NCI-H1417 treated with DMSO at 0.1 percent for 48 hours (cell line): ENCODE measurements at places on chromosomes 12 and 14.

DNA sequence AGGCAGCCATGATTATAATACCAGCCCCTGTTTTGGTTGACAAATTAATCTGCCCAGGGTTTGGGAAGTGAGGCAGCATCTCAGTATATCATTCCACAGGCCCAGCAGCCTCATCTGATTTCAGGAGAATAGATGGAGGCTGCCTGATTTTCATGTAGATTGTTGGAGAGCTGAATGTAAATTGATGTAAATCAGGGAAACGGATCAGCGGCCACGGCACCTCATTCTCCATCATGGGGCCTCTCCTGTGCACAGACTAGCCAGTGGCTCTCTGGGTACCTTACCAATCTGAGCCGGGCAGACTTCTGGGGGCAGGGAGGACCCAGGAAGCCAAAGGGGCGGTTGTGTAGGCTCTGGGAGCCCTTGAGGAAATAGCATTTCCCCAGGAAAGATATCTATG, 63.7 kb upstream of the GSC start:
- no peak for DNase-seq

GRCh38 chr12:107875786-107876185, 101.3 kb downstream of the ASCL4 start:
- DNase-seq = no peak

DNA sequence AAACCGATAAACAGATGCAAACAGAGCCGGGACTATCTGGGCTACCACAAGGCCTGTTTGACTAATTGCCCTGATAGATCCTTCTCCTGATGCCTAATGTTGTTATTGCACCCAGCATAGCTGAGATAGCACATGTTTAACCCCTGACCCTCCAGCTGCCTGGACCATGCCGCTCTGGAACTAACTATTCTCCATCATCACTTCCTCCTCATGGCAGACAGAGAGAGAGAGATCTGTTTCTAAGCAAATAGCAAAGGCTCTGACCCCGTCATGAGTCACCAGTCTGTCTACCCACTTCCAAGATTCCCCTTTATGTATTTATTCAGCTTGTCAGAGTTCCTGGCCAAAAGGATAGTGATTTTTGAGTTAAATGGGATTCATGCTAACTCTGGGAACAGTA, 58.2 kb upstream of the FLRT2 start:
- no peak for DNase-seq

DNA sequence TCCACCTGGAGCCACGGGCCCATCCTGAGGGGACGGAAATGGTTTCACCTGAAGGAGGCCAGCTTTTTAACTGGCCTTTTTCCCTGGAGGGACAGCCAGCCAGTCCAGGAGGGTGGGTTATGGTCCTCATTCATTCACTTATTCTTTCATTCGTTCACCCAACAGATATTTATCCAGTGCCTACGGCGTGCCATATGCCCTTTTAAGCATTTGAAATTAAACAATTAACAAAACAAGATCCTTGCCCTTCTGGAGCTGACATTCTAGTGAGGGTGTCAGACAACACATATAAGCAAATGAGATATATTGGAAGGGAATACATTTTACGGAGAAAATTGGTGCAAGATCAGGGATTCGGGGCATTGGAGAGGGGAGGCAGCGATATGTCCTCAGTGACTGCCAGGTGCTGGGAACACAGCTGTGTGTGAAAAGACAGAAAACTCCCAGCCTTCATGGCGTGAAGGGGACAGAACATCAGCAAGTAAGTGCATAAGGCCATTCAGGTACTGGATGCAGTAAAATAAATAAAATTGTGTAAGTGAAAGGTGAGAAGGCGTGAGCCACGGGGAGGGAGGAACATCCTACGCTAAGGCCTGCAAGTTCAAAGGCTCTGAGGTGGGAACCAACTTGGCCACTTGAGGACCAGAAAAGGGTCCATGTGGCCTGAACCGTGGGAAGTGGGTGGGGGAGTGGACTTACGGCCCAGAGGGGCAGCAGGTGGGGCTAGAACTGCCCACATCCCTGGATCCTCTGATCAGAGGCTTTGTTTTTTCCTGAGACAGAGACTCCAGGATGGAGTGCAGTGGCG, 684 bp upstream of the ABCB9 start:
- no peak for DNase-seq

DNA sequence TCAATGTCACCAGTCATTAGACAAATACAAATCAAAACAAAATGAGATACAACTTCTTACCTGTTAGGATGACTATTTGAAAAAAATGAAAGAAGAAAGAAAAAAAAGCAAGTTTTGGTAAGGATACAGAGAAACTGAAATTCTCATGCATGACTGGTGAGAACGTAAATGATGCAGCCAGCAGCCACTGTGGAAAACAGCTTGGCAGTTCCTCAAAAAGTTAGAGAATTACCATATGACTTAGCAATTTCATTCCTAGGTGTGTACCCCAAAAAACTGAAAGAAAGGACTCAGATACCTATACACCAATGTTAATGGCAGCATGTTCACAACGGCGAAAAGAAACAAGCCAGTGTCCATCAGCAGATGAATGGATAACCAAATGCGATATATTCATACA, 26.6 kb downstream of the NINJ2 start:
- no peak for DNase-seq

DNA sequence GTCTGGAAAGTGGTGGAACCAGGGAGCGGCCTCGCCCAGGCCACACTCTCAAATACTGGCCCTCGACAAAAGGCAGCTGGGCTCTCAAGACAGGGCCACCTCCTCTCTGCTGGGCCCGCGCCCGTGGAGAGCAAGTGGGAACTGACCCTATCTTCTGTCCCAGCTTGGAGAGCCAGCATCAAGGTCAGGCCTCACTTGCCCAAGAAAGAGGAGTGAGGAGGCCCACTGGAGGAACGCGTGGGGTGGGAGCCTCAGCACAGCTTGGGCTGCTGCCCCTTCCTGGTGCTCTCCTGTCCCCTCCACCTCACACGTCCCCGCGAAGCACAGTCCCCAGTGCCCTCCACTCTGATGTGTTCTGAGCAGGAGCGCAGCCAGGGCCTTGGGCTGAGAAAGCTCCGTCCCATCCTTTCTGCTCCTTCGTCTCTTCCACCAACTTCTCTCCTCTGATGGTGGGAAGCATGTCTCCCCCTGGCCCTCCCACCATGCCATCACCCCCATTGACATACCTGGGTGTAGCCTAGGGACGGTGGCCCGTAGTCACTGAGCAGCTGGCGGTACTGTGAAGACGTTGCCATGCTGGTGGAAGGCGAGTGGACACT, 4.9 kb downstream of the CDK2AP1 start:
- no peak for DNase-seq

DNA sequence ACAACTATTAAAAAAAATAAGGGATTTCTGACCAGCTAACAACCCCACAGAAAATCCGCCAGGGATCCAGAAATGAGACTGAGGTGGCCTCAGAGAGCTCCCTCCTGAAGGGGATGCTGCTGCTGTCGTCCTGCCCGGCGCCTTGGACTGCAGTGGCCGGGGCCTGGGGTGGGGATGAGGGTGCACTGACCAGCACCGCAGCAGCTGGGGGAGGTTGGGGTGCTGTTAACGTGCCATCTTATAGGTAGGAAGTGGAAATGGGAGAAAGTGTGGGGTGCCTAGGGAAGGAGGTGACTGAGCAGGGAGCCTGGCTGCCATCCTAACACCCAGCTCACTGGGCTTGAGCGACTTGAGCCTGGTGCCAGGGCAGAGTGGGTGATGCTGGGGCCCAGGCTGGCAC, 32.0 kb downstream of the DDX11 start:
- no peak for DNase-seq

DNA sequence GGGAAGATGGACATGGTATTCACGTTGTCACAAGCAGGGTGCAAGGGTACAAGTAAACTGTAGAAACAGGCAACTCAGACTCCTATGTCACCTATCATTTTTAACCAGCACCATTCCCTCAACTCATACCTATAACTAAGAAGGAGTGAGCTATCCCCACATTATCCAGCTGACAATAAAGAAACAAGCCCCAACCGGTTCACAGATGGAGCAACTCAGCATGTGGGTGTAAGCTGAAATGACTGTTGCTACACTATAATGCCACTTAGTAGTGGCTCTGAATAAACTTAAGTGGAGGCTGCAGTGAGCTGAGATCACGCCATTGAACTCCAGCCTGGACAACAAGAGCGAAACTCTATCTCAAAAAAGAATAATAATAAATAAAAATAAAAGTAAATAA, 829.5 kb upstream of the MDGA2 start:
- DNase-seq = no peak

DNA sequence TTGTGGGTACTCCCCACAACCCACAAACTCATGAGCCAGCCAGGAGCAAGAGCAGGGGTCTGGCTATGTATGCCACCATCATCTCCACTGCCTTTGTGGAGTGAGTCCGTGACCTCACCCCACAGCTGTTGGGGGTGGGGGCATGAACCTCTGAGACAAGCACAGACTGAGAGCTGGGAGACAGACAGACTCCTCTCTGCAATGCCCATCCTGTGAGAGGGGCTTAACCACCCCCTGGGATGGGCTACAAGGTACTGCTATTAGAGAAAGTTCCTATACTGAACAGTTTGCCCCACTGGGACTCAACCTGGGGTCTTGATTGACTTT, 84.5 kb downstream of the PITPNM2 start:
- no peak for DNase-seq

GRCh38 chr12:113643177-113643974, 171.7 kb upstream of the LHX5 start:
- peak; percentile 47 for DNase-seq

DNA sequence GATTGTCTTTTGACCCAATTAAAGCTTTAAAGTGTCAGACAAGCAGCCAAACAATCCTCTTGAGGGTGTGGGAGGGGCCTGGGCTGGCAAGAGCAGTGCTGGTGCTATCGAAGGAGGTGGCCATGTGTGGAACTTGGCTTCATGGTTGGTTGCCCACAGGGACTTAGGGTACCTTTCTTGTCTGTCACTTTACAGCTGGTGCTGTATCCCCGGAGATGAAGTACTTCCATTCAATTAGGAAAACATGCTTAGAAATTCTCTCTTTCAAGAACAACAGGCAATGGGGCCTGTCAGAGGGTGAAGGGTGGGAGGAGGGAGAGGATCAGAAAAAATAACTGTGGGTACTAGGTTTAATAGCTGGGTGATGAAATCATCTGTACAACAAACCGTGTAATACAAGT, 86.5 kb downstream of the DAAM1 start:
- no peak for DNase-seq

DNA sequence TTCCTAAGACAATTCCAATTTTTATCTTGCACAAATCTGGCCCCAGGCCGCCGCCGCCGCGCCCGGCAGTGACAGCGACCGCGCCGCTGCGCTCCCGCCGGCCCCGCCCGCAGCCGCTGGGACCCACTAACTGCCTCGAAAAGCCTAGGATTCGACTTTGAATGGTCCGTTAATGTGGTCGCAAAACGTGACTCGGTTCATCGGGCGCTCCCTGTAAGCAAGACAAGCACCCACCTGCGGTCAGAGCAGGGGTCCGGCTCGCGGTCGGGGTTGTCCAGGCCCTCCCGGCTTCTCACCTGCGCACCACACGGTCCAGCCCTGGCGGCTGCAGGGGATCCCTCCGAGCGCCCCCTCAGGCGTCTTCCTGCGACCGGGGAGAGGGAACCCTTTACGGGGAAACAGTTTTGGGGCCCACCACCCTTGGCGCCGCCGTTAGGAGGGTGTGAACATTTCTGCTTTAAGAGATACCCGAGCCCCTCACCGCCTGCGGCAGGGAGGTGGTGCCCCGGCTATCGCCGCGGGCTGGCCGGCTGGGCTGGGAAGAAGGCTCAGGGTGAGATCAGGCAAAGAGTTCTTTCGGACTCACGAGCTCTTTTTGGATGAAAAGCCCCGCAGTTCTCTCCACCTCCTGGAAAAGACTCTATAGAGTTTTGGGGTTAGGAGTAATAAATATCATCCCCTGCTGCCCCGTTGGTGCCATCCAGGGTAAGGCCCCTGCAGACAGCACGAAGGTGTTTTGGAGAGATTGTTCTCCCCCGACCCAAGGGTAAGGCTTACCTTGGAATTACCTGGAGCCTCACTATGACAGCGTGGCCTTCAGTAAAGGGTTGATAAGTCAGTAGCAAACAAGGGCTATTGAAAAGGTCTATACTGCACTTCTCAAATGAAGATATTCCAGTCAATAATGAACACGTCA, 13.6 kb upstream of the FOXJ2 start:
- no peak for DNase-seq

GRCh38 chr14:38138473-38139138, 69.1 kb upstream of the SSTR1 start:
- DNase-seq = no peak
